ENCODE measurements at places on chromosomes 4 and X.
A peak's percentile ranks its signal among the peaks of the same experiment; 100 is the strongest.

DNA sequence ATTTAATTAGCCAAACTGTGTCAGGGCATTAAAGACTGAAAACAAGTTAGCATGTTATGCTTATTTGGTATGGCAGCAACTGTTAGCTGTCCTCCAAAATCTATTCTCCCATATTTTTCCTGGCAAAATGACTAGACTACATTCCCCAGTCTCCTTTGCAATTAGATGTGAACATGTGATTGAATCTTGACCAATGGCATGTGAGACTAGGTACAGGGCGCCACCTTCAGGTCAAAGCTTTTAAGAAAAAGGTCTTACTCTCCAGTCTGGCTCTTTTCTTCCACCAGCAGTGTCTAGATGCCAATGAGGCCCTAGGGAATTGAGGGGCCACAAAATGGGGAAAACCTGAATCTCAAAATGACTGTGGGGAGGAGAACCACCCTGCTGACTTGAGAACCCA is 408.2 kb downstream of the SMARCA1 start:
- peak; percentile 42 for DNase-seq

- no peak for DNase-seq
Observed at GRCh38 chrX:112645774-112646173, 34.0 kb downstream of the LHFPL1 start.

DNA sequence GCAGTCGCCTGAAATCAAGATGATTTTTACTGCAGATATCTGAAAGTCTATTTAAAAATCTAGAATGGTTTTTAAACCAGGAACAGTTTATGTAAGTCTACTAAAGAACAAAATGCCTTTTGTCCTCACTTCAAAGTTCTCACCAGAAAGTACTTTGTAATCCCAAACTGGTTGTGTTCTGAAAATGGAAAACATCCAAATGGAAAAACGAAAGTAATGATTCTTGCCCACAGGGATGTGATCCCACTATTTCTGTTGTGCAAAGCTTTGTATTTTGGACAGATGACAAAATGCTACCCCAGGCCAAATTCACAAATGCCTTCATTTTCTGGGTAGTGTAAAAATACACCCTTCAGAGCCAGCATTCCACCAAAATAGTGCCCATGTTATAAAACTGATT is 265.5 kb upstream of the FTHL17 start:
- no peak for DNase-seq

- no peak for DNase-seq
Observed at GRCh38 chr4:57116245-57116644, 6.1 kb upstream of the IGFBP7 start.

GRCh38 chr4:87947381-87948160 is 27.9 kb upstream of the SPP1 start:
- no peak for DNase-seq

- no peak for DNase-seq
Observed at GRCh38 chr4:139978692-139979091, 175.3 kb downstream of the MAML3 start.

GRCh38 chr4:3414421-3415279 is 27.1 kb upstream of the HGFAC start:
- DNase-seq = no peak

GRCh38 chr4:155638195-155638965 is 28.3 kb upstream of the GUCY1A1 start:
- no peak for DNase-seq

DNA sequence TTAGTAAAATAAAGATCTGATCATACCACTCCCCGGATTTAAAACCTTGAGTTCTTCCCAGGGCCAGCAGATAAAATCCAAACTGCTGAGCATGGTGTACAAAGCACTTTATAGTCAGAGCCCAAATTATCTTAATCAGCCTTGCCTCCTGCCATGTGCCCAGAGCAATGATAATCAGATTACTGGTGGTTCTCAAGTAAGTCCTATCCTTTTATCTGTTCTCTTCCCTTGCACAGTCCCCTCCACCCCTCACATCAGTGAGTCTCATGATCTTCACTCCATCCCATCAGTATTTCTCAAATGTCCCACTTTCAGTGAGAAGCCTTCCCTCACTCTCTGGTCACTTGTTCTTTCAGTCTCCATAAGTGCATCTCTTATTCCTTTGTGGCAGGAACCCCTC is 22.7 kb downstream of the INTS6L start:
- no peak for DNase-seq

GRCh38 chr4:27861381-27861787 is 1000.7 kb downstream of the STIM2 start:
- DNase-seq = no peak
